Kidney capillary endothelial cell (primary cell): ENCODE measurements at places on chromosomes 7 and 10.

DNA sequence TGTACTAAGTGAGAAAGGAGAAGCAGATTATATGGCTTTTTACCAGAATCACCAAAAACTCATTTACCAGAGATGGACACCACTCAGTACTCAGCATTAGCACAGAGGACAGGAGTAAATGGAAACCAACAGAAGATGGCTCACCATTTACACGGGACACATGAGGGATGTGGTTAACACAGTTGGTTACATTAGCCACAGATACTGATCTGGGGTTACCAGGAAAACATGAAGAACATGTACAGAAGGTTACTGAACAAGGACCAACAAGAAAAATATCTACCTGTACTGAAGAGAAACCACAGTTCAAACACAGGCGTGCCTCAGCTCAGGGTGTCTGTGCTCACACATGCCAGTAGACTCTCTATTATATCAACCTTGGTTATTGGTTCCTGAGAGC lies 1285.8 kb upstream of the SORCS1 start:
- no peak for DNase-seq

GRCh38 chr10:122478971-122479370 lies 17.6 kb downstream of the HTRA1 start:
- DNase-seq = no peak

- DNase-seq = no peak
These were observed 14.0 kb upstream of the ATXN7L1 start for GRCh38 chr7:105890290-105890997.

- DNase-seq = no peak
These were observed 95.3 kb downstream of the CNNM2 start for GRCh38 chr10:103013416-103013815.

GRCh38 chr7:107958764-107959526 lies 44.0 kb downstream of the LAMB1 start:
- DNase-seq = no peak

- DNase-seq = no peak
These were observed 20.4 kb downstream of the GRID2IP start for GRCh38 chr7:6530626-6531491.

DNA sequence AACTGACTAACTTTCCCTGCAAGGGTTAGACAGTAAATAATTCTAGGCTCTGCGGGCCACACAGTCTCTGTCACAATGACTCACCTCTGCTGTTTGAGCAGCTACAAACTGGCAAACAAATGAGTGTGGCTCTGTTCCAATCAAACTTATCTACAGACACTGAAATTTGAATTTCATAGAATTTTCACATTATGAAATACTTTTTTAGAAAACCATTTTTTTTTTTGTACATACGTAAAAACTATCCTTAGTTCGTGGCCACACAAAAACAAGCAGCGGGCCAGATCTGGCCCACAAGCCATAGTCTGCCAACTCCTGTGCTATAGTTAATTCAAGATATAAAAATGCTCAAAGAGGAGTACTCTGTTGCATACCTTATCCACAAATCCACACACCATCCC lies 32.6 kb downstream of the PIP4K2A start:
- peak; percentile 72 for DNase-seq

DNA sequence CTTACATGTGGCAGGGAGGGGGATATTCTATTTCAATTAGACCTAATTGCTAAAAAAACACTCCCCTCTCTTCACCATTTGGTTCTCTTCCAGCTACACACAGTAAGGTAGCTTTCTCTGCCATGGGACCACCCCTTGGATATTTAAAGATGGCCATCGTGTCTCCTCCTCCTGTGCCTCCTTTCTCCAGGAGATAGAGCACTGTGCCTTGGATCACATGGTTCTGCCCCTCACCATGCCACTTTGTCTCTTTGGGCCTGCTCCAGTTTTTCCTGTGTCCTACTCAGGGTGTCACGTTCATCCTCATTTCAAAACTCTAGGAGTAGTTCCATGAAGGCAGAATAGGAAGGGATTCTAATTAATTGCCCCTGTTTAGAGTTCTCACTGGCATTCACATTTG lies 1060.2 kb downstream of the KCNMA1 start:
- DNase-seq = no peak

DNA sequence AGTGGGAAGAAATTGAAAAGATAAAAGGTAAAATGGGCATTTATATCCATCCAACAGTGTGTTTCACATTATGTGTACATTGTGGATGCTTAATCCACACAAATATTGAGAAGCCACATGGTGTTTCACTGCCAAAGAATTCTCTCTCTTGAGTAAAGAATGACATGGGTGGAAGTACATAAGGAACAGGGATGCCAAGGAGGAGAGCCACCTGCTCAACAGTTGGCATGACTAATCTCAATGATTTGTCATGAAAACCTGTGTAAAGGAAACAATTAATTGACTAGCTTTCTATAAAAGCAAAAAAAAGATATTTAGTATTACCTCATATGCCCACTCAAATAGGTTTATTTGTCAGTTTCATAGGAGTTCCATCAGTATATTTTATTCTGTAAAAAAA lies 43.1 kb downstream of the MAGI2 start:
- DNase-seq = no peak

DNA sequence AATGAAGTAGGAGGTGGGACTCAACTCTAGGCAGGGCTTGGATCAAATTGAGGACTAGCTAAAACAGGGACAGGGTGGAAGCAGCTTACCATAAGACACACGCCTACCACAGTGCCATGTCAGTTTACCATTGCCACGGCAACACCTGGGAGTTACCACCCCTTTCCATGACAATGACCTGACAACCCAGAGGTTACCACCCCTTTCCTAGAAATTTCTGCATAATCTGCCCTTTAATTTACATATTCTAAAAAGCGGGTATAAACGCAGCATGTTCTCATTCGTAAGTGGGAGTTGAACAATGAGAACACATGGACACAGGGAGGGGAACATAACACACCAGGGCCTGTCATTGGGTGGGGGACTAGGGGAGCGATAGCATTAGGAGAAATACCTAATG lies 72.7 kb downstream of the GCC1 start:
- DNase-seq = no peak

DNA sequence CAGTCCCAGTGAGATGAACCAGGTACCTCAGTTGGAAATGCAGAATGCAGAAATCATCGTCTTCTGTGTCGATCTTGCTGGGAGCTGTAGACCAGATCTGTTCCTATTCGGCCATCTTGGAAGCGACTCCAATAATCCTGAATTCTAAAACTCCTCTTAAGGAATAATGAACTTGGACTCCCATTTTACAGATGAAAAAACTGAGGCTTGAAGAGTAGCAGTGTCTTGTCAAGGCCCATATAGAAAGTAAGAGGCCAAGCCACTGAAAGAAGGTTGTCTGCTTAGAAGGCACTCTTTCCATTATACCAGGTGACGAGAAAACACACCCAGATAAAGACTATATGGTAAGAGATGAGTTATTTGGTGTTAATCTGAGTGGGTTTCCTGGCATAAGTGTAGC lies 148.6 kb upstream of the LAMB4 start:
- DNase-seq = no peak

- DNase-seq = no peak
These were observed 20.7 kb downstream of the LRRC4 start for GRCh38 chr7:128010391-128011127.

DNA sequence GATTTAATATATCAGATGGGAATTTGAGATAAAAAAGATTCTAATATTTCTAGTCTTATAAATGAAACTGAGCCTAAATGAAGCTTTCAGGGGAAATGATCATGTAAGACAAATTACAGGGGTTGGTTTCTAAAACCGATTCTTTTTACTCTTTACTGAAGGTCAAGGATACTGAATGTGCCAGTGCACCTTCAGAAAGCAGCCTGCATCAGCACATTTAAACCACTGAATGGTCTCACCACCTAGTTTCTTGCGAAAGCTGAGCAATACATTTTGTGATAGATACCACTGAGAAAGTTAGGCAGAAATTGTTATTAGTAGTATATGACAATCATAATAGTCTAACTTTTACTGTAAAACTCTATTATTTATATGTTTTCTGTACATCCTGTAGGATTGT lies 180.7 kb downstream of the PCDH15 start:
- no peak for DNase-seq

DNA sequence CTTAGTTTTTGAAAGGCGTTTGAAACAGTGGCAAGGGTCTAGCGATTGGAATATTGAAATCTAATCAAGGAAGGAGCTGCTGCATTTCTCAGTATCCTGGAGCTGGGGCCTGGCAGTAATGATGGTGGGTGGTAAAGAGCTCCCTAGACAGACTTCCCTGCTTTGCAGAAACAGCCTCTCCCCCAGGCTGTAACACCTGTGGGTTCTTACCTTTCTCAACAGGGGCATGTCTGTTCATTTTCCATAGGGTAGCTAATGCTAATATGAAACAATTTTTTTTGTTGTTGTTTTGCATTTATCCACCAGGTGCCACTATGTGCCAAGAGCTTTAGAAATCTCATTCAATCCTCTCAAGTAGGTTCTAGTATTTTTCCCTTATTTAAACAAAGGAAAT lies 345.5 kb downstream of the REEP3 start:
- DNase-seq = peak; percentile 41

DNA sequence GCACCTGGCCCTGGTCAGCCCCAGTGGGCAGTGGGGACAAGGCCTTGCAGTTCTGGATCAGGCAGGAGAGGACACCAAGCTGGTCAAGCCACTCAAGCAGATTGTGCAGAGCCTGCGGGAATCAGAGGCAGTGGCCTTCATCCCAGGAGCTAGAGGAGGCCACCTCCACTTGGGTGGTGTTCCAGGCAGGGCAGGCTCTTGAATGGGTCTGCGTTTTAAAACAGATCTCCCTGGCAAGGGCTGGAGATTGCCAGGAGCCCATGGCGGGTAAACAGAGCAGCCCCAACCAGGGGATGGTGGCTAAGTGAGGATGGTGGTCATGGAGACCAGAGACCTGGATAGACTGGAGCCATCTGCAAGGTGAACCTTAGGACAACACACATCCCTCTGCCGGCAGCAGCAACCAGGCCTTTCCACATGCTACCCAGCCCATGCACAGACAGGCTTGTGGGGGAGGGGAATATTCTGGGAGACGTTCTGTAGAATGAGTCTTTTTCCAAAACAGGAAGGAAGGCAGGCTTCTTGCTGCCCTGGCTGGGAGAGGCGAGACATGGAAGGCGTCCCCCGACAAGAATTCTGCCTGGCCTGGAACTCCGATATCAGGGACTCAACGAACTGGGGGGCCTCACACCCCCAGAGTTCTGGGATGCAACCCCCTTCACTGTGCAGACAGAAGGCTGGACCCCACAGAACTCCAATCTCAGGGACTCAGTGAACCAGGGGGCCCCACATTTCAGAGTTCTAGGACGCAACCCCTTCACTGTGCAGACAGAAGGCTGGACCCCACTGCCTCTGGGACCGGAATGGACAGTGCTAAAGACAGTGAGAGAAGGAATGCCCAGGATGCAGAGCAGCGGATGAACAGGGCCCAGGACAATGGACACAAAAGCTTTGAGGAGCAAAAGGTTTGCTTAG lies 264.8 kb downstream of the PTPRN2 start:
- DNase-seq = peak; percentile 21

DNA sequence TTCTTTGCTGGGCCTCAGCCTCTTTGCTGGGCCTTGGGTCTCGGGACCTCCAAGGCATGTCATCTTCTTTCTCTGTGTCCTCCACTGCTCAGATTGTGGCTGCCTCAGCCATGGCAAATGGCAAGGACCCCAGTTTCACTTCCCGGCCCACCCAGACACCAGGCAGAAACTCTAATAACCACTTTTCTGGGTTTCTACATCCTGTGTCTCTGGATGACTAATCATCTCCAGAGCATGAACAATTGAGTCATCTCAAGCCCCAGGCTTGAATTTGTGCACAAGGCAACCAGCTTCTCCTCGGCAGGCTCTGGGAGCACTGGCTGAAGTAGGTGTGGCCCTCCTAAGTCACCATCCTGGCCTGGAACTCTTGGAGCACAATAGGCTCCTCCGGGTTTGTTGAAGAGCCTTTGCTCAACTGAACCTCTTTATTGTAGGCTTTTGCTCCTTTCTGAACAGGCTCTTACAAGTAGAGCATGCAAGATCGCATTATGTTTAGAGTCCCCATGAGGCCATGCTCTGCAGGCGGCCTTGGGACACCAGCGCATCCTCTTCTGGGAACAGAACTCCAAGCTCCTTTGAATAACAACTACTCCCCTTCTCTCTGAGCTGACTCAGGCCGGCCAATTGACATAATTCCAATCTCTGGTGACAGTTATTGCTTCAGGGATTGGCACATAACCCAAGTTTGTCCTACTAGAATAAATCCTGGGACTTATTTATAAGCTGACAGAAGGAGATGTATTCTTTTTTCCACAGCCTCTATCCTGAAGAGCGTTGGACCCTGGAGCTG lies 218.1 kb downstream of the WDR11 start:
- no peak for DNase-seq

GRCh38 chr10:45418849-45419675 lies 45.0 kb downstream of the ALOX5 start:
- no peak for DNase-seq

- no peak for DNase-seq
These were observed 79.9 kb downstream of the VTI1A start for GRCh38 chr10:112526906-112527305.

DNA sequence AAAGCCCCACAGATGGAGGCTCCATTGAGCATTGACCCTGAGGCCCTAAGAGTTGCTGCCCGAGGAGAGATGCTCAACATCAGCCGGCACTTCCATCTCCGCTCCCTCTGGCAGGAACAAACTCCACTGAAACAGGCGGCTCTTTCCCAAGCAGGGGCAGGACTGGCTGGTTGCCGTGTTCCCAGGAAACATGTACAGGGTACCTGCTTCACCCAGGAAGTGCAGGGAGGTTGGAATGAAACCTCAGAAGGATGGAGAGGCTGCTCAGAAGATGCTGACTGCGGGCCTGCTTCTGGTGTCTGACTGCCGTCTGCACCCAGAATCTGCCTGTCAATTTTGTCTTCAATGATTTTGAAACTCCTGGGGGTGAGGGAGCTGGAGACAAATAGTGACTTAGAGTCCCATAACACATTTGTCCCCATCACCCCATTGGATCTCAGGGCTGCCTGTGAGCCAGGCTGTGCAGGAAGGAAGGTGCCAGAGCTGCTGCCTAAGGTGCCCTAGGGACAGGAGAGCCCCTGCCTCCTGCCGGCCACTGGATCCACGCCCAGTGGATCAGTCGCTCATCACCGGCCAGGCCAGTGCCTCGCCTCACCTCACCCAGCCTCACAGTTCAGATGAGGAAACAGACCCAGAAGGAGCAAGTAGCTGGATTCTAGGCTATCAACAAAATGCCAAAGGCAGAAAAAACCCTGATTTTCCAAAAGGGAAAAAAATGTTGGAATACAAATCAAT lies 237.3 kb downstream of the PTPRN2 start:
- no peak for DNase-seq

DNA sequence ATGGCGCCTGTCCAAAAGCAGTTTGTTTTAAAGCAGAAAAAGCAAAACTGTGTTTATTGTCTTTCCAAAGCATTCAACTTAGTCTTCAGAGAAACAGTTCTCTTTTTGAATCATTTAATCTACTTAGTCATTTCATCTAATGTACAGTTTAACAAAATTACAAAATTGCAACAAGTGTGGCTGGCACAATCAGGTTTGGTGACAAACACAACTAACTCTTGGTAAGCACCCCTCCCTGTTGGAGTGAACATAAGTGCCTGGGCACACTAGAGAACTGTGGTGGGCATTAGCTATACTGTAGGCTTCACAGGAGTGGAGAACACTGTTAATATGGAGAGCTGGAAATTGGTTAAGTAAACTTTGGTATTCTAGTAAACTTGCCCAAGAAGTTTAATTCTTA lies 6.9 kb downstream of the CREM start:
- no peak for DNase-seq

GRCh38 chr7:152477079-152477478 lies 41.3 kb upstream of the KMT2C start:
- DNase-seq = no peak

- no peak for DNase-seq
These were observed 99.0 kb downstream of the CAMK1D start for GRCh38 chr10:12448340-12448728.
